ENCODE measurements at places on chromosomes 11 and 22. TPM values are rescaled to one million over a fixed set of nuclear protein-coding genes. Genes with fewer than 3 reads are reported as not detected.

GRCh38 chr11:70568035-70568813 is 169.9 kb downstream of the CTTN start:
- H3K4me1 ChIP-seq: peaks cover 6% of the 10 kb centered on the region
- peaks cover 27% of the 10 kb centered on the region for H3K27me3 ChIP-seq
- no peak for DNase-seq
- no peak overlapping the region for H3K27ac ChIP-seq
- H3K36me3 ChIP-seq: no peaks in the 10 kb centered on the region
- no peak overlapping the region for H3K4me3 ChIP-seq

- peak; percentile 51 for DNase-seq
- no peak overlapping the region for H3K27ac ChIP-seq
- no peaks in the 10 kb centered on the region for H3K36me3 ChIP-seq
- no peak overlapping the region for H3K4me3 ChIP-seq
- peaks cover 4% of the 10 kb centered on the region for H3K4me1 ChIP-seq
- peaks cover 2% of the 10 kb centered on the region for H3K27me3 ChIP-seq
Observed at GRCh38 chr11:61685617-61685967, 5.4 kb downstream of the DAGLA start.

DNA sequence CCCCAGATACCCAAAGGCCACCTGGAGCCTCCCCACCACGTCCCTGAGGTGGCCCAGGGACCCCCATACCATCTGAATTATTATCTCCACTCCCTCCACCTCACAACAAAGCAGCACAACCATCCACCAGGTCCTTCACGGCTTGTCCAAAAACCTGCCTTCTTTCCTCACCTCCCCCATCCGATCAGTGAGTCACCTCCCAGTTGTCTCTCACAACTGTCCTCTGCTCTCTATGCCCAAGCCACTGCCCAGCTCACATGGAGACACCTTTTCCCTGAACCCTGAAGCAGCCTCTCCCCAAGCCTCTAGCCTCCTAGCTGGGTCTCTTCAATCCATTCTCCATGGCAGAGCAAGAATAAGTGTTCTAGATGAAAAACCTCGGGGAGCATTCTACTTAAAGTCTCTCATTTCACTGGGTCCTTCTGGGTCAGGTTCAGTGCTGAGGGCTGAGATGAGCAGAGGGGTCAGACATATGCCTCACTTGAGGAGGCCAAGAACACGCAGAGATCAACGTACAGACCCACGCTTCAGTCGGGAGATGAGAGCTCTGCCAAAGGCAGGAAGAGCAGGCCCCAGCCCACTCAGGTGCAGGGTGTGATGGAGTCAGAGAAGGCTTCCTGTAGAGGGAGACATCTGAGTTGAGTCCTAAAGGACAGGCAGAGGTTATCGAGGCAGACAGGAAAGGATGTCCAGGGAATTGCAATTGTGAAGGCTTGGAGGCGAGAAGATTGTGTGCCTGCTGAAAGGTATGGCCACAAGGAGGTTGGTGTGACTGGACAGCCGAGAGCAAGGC is 74.7 kb downstream of the PDE2A start:
- no peak overlapping the region for H3K27ac ChIP-seq
- H3K4me1 ChIP-seq: no peaks in the 10 kb centered on the region
- H3K27me3 ChIP-seq: no peaks in the 10 kb centered on the region
- H3K4me3 ChIP-seq: no peak overlapping the region

DNA sequence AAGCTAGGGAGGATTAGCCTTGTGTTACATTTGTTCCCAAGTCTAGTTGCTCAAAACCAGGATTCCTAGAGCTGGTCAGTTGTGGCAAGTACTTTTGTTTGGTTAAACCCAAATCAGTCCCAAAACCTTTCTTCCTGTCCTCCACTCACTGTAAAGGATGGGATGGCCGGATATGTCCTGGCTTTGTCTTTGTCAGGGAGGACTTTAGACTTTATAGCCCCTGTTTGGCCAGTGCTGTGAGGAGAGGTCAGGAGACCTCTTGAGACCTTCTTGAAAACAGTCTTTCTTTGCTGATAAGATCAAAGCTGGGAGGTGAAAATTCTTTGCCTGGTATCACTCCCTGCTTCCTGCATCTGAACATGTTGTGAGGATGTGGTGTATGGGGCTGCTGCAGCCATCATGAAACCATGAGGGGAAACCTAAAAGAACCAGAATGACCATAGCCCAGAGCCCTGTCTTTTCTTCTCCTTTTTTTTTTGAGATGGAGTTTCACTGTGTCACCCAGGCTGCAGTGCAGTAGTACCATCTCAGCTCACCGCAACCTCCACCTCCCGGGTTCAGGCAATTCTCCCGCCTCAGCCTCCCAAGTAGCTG is 43.6 kb upstream of the FTH1 start:
- H3K4me3 ChIP-seq: no peak overlapping the region
- no peaks in the 10 kb centered on the region for H3K36me3 ChIP-seq
- H3K27ac ChIP-seq: no peak overlapping the region
- H3K27me3 ChIP-seq: no peaks in the 10 kb centered on the region

Gene OR52A1
- total RNA-seq: not detected

Gene CATSPER1
- not detected for total RNA-seq

DNA sequence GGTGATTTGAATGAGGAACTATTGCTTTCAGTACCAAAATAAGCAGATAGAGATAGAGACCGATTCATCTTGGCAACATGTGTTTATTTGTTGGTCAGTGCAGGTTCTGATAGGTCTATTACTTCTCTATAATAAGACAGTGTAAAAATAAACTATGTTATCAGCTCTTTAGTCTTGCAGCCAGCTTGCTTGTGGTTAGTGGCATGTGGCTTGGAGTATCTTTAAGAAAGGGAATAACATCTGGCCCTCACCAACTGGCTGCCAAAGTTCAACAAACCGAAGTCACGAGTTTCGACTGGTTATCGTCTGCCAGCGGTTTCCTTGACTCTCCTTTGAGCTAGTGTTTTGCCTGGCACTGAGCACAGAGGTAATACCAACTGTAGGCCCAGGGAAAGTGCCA is 71.8 kb downstream of the CTTN start:
- peaks cover 7% of the 10 kb centered on the region for H3K27me3 ChIP-seq
- no peak overlapping the region for H3K27ac ChIP-seq

Gene FAM180B
- not detected for total RNA-seq

DNA sequence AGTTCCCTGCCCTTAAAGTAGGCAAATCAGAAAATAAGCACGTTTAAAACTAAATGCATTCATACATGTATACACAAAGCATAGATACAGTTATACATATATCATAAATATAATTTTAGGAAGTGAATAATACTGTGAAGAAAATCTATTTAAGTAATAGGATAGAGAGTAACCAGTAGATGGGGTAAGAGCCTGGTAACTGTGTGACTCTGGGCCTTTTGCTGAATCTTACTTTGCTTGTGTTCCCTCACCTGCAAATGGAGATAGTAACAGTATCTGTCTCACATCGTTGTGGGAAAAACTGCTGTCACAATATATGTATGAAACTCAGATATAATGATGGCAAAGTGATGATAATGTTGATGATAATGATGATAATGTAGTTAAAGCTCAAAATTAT is 29.9 kb downstream of the MS4A2 start:
- H3K4me3 ChIP-seq: no peak overlapping the region
- H3K27ac ChIP-seq: no peak overlapping the region
- H3K27me3 ChIP-seq: no peaks in the 10 kb centered on the region
- DNase-seq: no peak

- H3K27ac ChIP-seq: no peak overlapping the region
- no peaks in the 10 kb centered on the region for H3K4me1 ChIP-seq
- DNase-seq: no peak
- H3K4me3 ChIP-seq: no peak overlapping the region
- H3K36me3 ChIP-seq: no peaks in the 10 kb centered on the region
Observed at GRCh38 chr22:30877662-30878515, 90.7 kb downstream of the MORC2 start.

- no peak for DNase-seq
- H3K36me3 ChIP-seq: no peaks in the 10 kb centered on the region
- peaks cover 6% of the 10 kb centered on the region for H3K27me3 ChIP-seq
- no peak overlapping the region for H3K27ac ChIP-seq
Observed at GRCh38 chr11:118980191-118980881, 8.8 kb downstream of the FOXR1 start.

Gene PGA4
- not detected for total RNA-seq

Gene OR4A16
- not detected for total RNA-seq

DNA sequence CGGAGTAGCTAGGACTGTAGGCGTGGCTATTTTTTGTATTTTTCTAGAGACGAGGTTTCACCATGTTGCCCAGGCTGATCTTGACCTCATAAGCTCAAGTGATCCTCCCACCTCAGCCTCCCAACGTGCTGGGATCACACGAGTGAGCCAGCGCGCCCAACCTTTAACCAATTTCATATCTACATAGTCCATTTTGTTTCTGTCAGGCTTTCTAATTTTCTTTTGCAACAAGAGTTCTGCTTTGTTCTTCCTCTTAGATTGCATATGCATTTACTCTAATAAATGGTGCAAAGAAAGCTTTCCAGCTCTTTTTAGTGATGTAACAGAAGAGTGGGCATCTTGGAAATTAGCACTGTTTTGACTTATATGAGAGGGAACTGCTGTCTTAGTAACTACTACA is 13.3 kb downstream of the RTN3 start:
- DNase-seq: no peak
- H3K4me3 ChIP-seq: no peak overlapping the region
- no peaks in the 10 kb centered on the region for H3K27me3 ChIP-seq

DNA sequence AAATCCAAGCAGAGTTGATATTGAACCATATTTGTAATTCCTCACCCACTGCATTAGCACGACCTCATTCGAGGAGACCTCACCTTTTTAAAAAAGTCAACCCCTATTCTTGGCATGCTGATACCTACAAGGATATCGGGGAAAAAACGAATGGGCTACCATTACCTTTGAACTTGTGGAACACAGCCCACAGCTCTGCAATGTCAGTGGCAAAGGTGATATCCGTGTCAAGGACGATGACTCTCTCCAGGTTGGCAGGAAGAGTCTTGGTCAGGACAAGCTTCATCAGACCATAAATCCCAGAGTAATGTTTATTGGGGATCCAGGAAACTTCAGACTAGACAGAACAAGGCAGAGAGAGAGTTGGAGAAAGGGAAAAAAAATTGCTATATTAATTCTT is 355.6 kb downstream of the LARGE1 start:
- H3K4me1 ChIP-seq: peaks cover 3% of the 10 kb centered on the region
- H3K4me3 ChIP-seq: no peak overlapping the region
- no peak overlapping the region for H3K27ac ChIP-seq
- H3K36me3 ChIP-seq: no peaks in the 10 kb centered on the region
- no peaks in the 10 kb centered on the region for H3K27me3 ChIP-seq

Gene CRACR2B
- total RNA-seq: 2.3 TPM

DNA sequence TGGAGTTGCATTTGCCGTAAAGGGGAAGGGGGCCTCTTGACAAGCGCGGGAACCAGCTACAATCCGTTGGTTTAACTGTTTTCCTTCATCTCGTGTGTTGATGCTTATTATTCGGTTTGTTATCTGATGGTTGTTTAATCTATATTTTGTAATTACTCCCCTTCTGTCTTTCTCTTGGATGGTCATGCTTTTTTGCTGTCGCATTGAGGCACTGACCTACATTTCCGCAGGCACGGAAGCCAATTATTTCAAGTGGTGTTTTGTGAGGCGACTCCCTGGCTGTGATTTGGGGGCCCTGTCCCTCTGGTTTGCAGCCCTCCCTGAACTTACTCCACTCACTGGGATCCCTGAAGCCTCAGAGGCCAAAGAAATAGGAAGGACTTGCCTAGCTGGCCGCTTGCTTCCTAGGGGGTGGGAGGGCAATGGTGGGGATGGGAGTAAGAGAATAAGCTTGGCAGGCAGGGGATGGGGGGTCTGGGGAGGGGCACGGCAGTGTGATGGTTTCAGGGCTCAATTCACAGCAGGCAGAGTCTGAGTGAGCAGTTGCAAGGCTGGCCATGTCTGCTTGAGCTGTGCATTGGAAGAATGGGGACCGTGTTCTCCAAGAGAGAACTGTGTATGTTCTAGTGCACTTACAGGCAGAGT is 165.8 kb upstream of the B3GAT1 start:
- no peaks in the 10 kb centered on the region for H3K36me3 ChIP-seq
- H3K27ac ChIP-seq: no peak overlapping the region
- H3K4me1 ChIP-seq: no peaks in the 10 kb centered on the region

DNA sequence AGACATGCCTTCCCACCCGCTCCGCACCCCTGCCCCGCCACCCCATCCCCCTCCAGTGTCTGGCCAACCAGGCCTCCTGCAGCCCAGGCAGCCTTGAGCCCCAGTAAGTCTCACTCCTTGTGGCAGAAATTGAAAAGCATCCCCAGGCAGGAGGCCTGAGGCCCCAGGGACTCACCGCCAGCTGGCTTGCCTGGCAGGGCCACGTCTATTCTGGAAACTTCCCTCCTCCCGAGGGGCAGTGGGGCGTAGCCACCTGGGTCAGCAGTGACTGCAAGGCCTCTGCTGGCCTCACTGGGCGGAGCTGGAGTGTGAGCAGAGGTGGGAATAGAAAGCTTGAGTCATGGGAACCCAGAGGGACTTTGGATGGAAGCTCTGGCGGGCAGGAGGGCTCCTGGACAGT is 26.3 kb downstream of the ANO1 start:
- H3K4me3 ChIP-seq: no peak overlapping the region
- no peaks in the 10 kb centered on the region for H3K4me1 ChIP-seq
- no peak overlapping the region for H3K27ac ChIP-seq

- no peak for DNase-seq
- no peaks in the 10 kb centered on the region for H3K27me3 ChIP-seq
- H3K27ac ChIP-seq: no peak overlapping the region
- H3K4me3 ChIP-seq: no peak overlapping the region
Observed at GRCh38 chr22:31235081-31235480, 23.0 kb downstream of the LIMK2 start.

GRCh38 chr11:102234779-102235439 is 82.4 kb upstream of the BIRC3 start:
- H3K36me3 ChIP-seq: no peaks in the 10 kb centered on the region
- no peak for DNase-seq
- H3K4me1 ChIP-seq: no peaks in the 10 kb centered on the region
- peaks cover 24% of the 10 kb centered on the region for H3K27me3 ChIP-seq
- no peak overlapping the region for H3K27ac ChIP-seq

DNA sequence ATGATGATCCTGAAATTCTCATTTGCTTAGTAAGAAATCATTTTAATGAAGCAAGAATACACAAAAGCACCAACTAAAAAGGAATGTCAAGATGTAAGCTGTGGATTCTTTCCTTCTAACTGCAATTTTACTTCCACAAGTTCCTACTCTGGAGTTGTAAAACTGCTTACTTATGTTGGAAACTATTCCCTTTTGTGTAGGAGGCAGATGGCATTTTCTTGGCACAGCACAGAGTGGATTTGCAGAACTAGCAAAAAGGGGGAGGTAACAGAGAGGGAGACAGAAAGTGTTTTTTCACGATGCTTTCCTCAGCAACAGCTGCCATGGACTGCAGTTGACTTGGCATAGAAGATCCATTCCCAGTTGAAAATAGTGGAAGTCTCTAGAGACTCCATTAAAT is 1112.0 kb upstream of the RAG2 start:
- H3K4me3 ChIP-seq: no peak overlapping the region
- H3K36me3 ChIP-seq: no peaks in the 10 kb centered on the region
- no peak overlapping the region for H3K27ac ChIP-seq
- no peaks in the 10 kb centered on the region for H3K4me1 ChIP-seq
- no peaks in the 10 kb centered on the region for H3K27me3 ChIP-seq
- DNase-seq: no peak

- no peaks in the 10 kb centered on the region for H3K36me3 ChIP-seq
- DNase-seq: no peak
- H3K4me3 ChIP-seq: no peak overlapping the region
- H3K27me3 ChIP-seq: no peaks in the 10 kb centered on the region
Observed at GRCh38 chr22:25696763-25697162, 45.2 kb upstream of the MYO18B start.

Data from activated CD4-positive, alpha-beta memory T cell treated with anti-CD3 and anti-CD28 coated beads for 36 hours (primary cell).